ENCODE measurements at places on chromosomes 6 and 20. TPM values are rescaled to one million over a fixed set of nuclear protein-coding genes. Genes with fewer than 3 reads are reported as not detected.

The MC3R gene
- total RNA-seq, result not detected

The WFDC10B gene
- 0.39 TPM for total RNA-seq

GRCh38 chr6:121086876-121087275 is 247.4 kb downstream of the TBC1D32 start:
- DNase-seq, result no peak

GRCh38 chr20:51166489-51166888 is 143.6 kb upstream of the KCNG1 start:
- DNase-seq, result no peak

DNA sequence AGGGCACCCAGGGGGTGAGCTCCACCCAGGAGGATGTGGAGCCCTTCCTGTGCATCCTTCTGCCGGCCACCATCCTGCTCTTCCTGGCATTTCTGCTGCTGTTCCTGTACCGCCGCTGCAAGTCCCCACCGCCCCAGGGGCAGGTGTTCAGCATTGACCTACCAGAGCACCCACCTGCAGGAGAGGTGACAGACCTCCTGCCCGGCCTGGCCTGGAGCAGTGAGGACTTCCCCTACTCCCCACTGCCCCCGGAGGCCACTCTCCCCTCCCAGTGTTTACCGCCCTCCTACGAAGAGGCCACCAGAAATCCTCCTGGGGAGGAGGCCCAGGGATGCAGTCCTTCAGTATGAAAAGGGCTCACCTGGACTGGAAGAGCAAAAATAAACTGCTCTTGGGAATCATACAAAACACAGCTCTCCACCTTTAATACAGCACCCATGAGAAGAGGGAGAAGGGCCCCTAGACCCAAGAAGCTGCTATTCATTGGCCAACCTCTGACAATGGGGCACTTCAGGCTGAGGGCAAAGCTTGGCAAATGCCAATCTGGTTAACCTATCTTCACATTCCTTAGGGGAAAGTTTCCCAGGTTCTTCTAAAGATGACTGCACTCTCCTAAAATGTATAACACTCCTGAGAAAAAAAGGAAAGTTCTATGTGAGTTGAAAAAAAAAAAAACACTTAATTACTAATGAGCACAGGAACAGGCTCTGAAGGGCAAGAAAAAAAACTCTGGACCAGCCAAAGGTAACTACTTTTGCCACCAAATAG is 5.0 kb downstream of the SMIM28 start:
- DNase-seq, result peak; percentile 13

DNA sequence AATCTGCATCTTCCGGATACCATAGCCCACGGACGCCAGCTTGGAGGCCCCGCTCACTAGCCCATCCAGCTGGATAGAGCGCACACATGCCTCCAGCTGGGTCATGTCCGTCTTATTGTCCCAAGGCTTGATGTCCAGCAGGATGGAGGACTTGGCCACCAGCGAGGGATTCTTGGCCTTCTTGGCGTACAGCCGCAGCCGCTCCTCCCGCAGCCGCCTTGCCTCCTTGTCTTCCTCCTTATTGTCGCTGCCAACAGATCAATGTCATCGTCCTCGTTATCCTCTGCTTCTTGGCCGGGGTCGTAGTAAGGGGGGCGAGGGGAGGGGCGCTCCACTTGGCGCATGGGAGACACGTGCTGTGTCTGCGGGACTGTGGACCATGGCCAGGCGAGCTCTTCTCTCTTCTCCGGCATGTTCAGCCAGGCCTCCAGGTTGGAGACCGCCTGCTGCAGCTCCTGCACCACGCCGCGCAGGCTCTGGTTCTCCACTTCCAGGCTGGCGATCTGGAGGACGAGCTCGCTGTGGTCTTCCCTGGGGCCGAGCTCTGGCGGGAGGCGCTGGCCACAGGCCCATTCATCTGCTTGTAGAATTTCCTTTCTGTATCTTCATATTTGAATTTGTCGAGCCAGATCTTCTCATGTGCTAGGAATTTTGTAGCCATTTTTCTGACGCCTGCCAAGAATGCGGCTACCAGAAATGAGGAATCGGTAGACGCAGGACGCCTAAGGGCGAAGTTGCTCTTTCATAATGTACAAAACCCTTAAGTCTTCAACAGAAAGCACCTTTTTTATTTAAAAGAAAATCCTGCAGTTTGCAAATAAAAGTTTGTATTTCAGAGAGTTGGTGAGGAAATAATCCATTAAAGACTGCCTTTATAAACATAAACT is 60.1 kb upstream of the PTPRK start:
- DNase-seq, result no peak

GRCh38 chr6:69673298-69673697 is 123.5 kb downstream of the LMBRD1 start:
- no peak for DNase-seq

All from HT1080 (cell line).